ENCODE measurements at places on chromosomes 1 and 21. TPM values are rescaled to one million over a fixed set of nuclear protein-coding genes. Genes with fewer than 3 reads are reported as not detected.

DNA sequence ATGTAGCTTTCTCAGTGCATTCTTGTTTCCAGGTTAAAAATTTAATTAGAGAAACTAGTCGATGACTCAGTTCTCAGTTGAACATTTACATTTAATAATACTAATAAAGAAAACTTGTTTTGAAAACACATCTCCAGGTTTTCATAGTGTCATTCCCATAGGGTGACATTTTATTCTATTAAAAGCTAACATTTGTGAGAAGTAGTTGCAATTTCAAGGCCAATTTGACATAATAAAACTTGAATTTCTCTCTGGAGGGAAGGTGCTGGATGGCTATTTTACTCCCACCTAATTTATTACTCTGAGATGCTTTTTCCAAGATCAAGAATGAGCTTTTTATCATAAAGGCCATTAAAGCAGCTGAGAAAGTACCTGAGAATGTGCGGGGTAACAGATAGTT, 16.6 kb downstream of the HUNK start:
- no peak for DNase-seq

DNA sequence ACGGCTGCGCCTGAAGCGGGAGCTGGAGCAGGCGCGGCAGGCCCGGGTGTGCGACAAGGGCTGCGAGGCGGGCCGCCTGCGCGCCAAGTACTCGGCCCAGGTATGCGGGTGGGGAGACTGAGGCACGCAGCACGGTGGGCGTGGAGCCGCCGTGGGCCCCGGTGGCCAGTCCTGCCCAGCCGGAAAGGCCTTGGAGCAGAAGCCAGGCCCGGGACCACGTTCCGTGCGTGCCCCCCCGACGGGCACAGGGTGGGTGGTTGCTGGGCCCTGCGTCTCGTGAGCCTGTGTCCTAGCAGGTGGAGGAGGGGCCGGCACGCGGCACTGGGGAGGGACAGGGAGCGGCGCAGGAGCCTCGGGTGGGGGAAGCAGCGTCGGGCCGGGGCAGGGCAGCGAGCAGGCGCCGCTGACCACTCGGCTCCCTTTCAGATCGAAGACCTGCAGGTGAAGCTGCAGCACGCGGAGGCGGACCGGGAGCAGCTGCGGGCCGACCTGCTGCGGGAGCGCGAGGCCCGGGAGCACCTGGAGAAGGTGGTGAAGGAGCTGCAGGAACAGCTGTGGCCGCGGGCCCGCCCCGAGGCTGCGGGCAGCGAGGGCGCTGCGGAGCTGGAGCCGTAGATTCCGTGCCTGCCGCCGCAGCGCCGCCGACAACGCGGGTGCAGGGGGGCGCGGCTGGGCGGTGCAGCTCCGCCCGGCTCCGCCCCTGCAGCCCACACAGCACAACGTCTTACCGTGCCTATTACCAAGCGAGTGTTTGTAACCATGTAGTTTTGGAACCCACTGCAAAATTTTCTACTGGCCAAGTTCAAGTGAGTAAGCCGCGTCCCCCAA, 78.2 kb downstream of the SKI start:
- no peak for DNase-seq

- no peak for DNase-seq
These were observed 51.6 kb upstream of the ADARB1 start for GRCh38 chr21:45022736-45023135.

DNA sequence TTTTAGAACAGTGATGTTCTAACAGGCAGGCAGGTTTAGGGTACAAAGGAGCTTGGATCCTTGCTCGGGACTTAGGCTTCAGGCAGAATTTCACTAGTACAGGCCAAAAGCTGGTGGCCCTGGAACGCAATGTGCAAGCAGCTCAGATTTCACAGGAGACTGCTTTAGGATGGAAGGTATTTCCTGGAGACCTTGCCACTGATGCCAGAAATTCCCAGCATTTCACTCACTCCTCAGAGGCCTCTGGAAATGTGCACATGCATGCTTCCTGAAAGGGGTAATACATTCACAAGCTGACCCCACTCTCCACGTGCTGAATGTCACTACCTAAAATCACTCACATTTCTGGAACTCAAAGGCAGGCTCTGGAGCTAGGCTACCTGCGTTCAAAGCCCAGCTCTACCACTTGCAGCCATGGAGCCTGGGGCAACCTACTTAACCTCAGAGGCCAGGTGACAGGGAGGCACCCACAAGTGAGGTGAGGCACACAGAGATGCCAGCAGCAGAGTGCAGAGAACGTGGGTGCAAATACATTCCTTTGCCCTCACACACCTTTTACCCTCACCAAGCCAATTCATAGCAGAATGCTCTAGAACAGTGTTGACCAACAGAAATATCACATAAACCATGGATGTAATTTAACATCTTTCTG, 56.5 kb downstream of the CDC7 start:
- DNase-seq, result peak; percentile 18

- DNase-seq, result no peak
These were observed 30.5 kb downstream of the SLC30A1 start for GRCh38 chr1:211548321-211549091.

- no peak for DNase-seq
These were observed 47.3 kb downstream of the ITGB3BP start for GRCh38 chr1:63475761-63476160.

The CLCA1 gene
- not detected for total RNA-seq

The SORT1 gene
- 65.2 TPM for total RNA-seq

All from kidney epithelial cell (primary cell).